Anterior cingulate cortex (tissue), 58 donors: ENCODE measurements at places on chromosomes 12 and 14.

DNA sequence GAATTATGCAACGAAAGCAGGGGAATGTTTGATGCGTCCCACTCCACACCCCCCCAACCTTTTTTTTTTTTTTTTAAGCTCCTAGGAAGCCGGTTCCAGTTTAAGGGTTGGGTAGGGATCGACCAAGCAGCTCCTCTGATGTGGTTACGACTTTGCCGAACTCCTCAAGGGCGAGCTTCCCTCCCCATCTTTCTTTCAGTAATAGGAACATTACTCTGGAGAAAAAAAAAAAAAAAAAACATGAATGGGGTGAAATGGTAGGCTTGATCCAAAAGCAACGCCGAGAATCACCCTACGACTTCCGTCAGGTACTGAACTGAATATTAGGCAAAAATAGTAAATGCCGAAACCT is 9.6 kb downstream of the BMP4 start:
- no peak for DNase-seq

DNA sequence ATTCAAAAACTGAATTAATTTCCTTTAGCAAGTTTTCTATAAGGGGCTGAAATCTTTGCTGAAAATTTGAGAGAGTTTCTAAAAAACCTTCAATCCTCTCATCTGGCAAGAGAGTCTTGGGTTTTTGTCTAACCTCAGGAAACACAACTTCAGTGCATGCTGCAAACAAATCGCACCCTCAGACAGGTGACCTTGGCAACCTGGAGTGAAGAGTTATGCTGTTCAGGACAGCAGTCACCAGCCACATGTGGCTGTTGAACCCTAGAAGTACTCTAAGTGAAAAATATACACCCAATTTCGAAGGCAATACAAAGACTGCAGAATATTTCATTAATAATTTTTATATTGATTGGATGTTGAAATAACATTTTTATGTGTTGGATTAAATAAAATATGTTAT is 184.8 kb downstream of the RPS29 start:
- DNase-seq: no peak

DNA sequence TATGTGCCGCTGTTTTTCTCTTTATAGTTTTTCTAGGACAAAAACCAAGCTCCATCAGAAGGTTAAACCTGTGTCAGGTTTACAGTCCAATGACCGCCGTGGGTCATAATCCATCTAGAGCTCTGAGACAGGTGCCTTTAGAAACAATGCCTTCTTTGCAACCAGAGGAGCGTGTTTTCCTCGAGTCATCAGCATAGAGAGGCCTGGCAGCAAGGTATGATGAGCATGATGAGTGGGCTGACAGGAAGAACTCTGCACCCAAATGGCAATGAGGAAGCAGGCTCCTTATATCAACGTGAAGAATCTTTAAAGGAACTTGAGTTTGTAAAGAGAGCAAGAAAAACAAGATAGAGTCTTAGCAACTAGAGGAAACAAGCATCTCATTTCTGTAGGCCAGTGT is 60.5 kb upstream of the NUDT4 start:
- no peak for DNase-seq

GRCh38 chr12:76478045-76478444 is 81.5 kb downstream of the OSBPL8 start:
- DNase-seq: no peak

GRCh38 chr14:95392841-95393240 is 73.1 kb upstream of the CLMN start:
- no peak for DNase-seq

GRCh38 chr12:22034709-22035506 is 11.1 kb upstream of the CMAS start:
- DNase-seq: no peak

- peak; percentile 59 for DNase-seq
Measured at GRCh38 chr12:39441963-39442830, 723 bp downstream of the KIF21A start.

DNA sequence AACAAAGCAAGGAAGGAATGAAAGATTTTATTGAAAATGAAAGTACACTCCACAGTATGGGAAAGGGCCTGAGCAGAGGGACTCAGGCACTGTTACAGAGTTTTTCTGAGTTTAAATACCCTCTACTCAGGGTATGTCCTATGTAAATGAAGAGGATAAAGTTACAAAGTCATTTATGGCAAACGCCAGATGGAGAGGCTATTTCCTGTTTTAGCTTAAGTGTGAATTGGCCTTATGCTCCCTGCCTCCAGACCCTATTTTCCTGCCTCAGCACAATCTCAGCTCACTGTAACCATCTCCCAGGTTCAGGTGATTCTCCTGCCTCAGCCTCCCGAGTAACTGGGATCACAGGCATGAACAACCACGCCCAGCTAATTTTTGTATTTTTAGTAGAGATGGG is 6.8 kb upstream of the PHC1 start:
- DNase-seq: no peak

DNA sequence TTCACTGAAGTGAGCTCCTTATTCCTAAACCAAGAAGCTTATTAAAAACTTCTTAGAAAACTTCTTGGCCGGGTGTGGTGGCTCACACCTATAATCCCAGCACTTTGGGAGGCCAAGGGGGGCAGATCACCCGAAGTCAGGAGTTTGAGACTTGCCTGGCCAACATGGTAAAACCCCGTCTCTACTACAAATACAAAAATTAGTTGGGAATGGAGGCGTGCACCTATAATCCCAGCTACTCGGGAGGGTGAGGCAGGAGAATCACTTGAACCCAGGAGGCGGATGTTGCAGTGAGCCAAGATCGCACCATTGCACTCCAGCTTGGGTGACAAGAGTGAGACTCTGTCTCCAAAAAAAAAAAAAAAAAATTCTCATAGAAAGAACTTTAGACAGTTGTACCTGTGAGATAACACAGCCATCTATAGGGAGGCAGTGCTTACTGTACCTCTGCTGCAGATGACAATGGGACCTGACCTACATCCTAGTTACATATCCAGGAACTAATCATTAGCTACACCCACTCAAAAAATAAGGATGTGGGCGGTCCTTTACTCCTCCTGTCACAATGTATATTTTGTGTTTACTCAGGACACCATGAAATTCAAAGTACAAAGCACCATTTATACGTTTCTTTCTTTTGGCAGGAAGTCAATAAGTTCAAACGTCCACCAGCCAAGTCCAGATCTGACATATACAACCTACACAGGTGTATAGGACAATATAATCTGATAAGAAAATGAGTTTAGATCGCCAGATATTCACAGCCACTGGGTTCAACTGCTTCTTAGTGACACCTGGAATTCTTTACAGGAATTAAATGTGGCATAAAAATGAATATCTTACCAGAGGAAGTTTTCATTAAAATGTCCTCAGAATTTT is 14.9 kb downstream of the STXBP6 start:
- DNase-seq: no peak

DNA sequence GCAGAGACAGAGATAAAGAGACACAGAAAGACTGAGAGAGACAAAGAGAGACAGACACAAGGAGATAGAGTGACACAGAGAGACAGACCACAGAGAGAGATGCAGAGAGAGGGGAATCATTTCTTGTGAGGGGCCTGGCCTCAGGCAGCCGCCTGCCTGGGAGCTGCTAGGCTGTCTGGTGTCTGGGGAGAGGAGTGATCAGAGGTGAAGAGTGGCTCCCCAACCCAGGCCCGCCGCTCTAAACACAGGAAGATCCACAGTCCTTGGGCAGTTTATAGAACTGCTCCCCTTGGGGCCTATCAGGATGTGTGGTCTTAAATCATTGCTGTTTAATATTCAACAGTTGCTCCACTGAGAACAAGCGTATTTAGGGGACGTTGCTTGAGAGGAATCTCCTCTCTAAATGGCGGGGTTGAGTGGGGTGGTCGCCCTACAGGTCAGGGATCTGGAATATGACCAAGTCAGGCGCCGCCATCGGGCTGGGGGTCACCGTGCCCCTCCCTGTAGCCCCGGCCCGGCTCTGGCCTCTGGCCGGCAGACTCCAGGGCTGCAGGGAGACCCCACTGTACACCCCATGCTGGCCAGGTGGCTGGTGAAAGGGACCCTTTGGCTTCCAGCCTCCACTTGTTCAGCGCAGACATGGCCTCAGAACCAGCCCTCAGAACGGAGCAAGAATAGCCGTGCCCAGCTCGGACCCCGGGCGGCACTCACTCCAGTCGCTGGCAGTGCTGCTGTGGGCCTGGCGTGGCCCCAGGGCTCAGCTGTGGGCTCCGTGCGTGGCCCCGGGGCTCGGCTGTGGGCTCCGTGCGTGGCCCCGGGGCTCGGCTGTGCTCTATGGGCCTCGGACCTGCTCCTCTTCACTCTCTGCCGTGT is 89.4 kb downstream of the GALNT9 start:
- DNase-seq: no peak

GRCh38 chr14:64561631-64562030 is 11.9 kb downstream of the PPP1R36 start:
- DNase-seq: no peak

DNA sequence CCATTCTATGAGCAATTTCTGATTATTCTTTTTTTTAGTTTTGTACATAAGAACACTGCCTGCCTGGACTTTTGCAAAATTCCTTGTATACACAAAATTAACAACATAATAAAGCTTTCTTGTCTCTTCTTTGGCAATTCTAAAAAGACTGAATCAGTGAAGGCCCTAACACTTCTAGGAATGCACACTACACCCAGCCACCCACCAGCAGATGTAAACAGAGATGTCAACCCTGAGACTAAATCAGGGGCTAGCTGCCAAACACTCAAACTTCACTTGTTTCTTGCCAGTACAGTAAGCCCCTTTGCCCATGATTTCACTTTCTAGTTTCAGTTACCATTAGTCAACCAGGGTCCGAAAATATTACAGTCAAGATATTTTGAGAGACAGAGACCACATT is 15.5 kb downstream of the DCAF5 start:
- DNase-seq: no peak

GRCh38 chr12:65016881-65017650 is 104.0 kb downstream of the WIF1 start:
- DNase-seq: no peak

DNA sequence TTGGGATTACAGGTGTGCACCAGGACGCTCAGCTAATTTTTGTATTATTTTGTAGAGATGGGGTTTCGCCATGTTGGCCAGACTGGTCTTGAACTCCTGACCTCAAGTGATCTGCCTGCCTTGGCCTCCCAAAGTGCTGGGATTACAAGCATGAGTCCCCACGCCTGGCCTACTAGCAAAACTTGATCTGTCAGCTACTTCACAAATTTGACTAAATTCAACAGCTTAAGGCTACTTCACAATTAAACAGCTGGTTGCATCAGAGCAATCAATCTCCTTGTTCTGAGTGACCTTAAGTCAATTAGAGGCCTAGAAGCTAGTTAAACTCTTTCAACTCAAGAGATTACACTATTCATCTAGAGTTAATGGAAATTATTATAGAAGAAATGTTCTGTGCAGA is 12.2 kb downstream of the COQ10A start:
- DNase-seq: no peak

DNA sequence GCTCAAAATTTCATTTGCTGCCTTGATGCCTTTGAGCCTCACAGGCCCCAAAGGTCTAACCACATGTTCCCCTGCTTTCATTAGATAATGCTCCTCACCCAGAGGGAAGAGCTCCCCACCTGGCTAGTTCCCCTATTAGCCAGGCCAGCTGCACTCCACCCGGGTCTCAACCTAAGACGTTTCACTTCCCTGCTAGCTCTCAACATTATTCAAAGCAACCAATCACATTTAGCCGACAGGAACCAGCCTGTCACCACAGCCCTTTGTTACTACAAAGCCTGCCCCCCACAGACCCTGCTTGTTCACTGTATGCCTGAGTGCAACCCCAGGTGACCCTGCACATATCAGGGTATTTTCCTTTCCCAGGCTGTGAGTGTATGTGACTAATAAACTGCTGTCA is 78.6 kb downstream of the SLC15A5 start:
- no peak for DNase-seq

- DNase-seq: no peak
Measured at GRCh38 chr12:108054496-108054895, 74.6 kb upstream of the WSCD2 start.

DNA sequence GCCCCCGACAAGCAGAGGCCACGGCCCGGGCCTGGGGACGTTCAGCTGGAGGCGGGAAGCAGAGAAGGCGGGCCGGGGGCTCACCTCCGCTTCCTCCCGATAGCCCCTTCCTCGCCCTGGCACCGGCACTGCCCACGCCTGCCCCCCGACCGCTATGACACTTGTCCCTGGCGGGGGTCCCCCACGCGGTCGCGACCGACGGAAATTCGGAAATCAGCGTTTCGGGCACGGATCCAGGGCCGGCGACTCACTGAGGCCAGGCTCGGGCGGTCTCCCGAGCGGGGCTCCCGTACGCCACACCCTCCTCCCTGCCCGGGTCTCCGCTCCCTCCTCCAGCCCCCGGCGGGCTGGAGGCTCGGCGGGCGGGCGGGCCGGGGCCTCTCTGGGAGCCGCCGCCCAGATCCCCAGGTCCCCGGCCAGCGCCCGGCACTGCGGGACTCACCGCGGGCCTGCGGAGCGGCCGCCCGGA is 581 bp downstream of the PITPNM2 start:
- no peak for DNase-seq

DNA sequence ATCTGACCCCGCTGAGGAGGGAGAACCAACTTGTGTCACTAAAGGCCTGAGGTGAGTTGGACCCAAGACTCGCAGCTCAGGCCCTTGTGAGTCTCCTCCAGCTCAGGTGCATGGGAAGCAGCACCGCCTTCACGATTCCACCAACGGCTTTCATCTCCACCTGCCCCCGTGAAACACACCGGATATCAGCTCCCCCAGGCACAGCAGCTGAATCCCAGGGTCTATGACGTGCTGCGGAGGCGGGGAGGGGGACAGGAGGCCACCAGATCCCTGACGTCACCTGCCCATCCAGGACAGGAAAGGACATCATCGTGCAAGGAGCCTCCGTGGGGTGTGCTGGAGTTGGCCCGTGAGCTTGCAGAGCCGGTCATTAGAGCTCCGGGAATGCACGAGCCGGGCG is 18.5 kb upstream of the SFSWAP start:
- DNase-seq: no peak

DNA sequence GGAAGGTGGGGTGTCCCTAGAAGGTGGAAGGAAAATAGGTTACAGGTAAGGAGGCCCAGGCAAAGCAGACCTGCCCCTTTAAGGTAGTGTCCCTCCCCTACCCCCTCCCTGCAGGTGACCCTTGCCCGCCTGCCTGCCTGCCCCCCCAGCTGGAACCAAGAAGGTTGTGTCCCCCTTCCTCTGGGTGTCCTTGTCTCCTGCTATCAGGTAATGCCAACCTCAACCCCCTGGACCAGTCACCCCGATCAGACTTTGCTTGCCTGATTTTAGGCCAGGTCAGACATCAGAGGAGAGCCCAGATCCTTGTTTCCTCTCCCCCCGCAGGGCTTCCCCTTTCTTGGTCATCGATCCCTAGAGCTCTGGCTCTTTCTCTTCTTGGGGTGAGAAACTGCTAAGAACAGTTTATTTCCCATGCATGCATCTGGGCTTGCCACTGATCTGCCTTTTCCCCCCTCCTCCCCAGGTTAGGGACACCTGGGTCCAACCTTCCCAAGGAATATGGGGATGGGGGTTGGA is at the start of gene SLC39A5:
SLC39A5 (plus strand) TSS at position 136 of the 516 bp plus-strand sequence. CDS start 1,224 bp downstream, outside the sequence.
- no peak for DNase-seq
